ENCODE measurements at places on chromosomes 5 and 9.

GRCh38 chr5:138760448-138761110 lies 7.4 kb downstream of the CTNNA1 start:
- H3K27ac ChIP-seq: no peak overlapping the region
- H3K27me3 ChIP-seq: no peaks in the 10 kb centered on the region
- peaks cover 12% of the 10 kb centered on the region for H3K4me1 ChIP-seq
- DNase-seq: no peak

DNA sequence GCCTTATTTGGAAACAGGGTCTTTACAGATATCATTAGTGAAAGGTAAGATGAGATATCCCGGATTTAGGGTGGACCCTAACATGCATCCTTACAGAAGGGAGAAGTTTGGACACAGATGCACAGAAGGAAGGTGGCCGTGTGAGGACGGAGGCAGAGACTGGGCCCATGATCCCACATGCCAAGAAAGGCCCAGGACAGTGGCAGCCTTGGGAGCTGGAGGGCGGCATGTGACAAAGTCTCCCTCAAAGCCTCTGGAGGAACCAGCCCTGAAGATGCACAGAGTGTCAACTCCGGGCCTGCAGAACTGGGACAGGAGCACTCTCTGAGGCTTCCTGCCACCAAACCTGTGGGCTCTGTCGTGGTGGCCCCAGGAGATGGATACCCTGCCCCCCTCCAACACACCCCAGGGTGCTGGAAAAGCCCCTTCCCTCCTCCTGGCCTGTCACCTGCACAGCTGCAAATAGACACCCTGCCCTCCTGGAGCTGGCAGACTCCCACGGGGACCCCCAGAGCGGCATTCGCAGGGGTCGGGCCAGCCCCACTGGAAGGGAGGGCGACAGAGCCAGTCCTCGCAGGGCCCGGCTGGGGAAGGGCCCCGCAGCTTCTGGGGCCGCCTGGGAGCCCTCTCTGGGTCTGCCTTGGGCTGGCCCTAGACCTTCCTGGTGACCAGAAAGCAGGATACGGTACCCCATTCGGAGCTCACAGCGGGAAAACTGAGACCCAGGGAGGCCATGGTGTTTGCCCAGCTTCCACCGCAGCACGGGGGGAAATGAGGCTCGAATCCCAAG lies 7.9 kb downstream of the NACC2 start:
- H3K36me3 ChIP-seq: no peaks in the 10 kb centered on the region
- H3K4me3 ChIP-seq: no peak overlapping the region
- H3K4me1 ChIP-seq: peaks cover 6% of the 10 kb centered on the region

DNA sequence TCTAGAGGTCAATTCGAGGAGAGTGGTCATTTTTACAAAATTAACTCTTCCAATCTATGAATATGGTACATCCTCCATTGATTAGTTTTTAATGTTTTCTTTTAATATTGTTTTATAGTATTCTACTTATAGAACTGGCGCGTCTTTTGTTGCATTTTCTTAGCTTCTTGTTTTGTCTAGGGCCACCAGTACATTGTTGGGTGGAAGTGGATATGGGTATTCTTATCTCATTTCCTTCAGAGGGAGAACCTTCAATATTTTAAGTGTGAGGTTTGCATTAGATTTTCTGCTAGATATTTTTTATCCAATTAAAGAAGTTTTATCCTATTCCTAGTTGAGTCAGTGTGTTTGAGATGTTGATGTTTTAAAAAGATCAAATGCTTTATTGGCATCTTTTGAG lies 69.8 kb downstream of the RPS23 start:
- no peak for DNase-seq
- H3K36me3 ChIP-seq: no peaks in the 10 kb centered on the region
- no peak overlapping the region for H3K27ac ChIP-seq
- no peaks in the 10 kb centered on the region for H3K4me1 ChIP-seq
- no peaks in the 10 kb centered on the region for H3K27me3 ChIP-seq

DNA sequence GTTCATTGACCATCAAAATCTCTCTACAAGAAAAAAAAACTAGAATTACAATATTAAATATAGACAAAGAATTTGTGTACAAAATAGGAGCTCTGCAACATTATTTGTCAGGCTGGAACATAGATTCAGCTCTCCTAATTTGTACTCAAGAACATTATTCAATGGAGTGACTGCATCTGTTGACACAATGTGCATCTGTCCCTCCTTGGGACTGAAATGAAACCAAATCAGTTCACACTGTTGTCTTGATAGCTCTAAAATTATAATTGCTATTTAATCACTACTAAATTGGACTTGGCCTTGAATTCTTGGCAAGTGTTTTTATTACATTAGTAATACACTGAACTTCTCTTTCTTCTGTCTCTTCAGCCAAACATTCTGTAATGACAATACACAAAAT lies 47.7 kb downstream of the FTMT start:
- H3K27ac ChIP-seq: no peak overlapping the region
- DNase-seq: no peak
- no peaks in the 10 kb centered on the region for H3K36me3 ChIP-seq

DNA sequence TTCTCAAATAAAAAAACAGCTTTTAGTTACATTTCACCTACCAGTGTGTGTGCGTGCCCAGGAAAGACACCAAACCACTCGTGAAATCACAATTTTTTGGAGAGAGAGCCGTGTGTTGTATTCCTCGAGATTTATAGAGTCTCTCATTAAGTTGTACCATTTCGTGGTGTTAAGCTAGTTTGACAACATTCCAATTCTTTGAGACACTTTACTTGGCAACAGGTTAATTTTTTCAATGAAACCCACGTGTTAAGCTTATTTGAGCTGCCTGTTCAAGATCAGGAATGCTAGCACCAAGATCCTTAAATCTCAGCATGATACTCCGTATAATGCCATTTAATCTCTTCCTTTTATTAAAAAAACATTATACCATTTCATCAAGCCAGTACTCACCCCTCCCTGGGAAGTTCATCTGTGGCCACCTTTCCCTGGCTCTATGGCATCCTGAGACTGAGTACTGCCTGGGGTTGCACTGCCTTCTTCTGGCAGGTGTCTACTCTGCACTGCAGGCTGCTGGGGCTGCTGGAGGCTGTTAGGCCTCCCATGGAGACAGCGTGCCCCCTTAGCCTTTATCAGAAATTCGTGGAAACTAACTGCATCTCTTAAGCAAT lies 143.7 kb downstream of the ARHGAP26 start:
- no peak for DNase-seq
- H3K36me3 ChIP-seq: peaks cover 3% of the 10 kb centered on the region

GRCh38 chr5:24364711-24365110 lies 280.1 kb downstream of the CDH10 start:
- H3K4me1 ChIP-seq: no peaks in the 10 kb centered on the region
- H3K36me3 ChIP-seq: no peaks in the 10 kb centered on the region
- H3K27me3 ChIP-seq: no peaks in the 10 kb centered on the region
- no peak overlapping the region for H3K4me3 ChIP-seq
- H3K27ac ChIP-seq: no peak overlapping the region
- no peak for DNase-seq

DNA sequence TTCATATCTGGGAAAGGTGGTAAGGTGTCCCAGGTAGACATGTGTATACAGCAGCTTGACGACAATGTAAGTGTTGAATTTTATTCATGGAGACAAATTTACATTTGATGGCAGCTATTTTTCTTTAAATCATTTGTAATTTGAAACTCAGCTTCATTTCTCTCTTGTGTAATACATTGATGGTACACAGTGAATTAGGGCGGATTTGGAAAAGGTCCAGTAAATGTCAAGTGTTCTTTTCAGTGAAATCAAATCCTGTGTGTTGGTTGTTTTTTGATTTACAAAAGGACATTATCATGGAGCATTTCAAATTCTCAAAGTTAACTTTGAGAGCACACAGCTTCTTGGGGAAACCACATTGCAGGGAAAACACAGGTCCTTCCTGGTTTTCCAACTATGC lies 30.0 kb upstream of the PCSK1 start:
- DNase-seq: no peak
- H3K36me3 ChIP-seq: no peaks in the 10 kb centered on the region
- H3K4me3 ChIP-seq: no peak overlapping the region
- H3K27me3 ChIP-seq: no peaks in the 10 kb centered on the region

DNA sequence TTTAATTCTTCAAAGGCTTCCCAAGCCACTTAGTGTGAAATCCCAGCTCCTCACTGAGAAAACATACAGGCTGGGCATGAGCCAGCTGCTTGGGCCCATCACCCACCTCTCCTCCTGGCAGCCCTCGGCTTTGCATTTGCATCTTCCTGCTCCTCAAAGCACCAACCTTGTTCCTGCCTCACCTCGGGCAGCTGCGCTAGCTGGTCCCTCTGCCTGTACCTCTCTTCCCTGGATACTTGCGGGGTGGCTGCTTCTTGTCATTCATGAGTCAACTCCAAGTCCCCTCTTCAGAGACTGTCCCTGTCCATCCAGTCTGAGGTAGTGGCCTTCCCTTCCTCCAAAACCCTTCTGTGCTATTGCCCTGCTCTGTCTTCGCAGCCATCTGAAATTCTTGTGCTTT lies 116.1 kb upstream of the CXCL14 start:
- H3K27ac ChIP-seq: no peak overlapping the region
- H3K36me3 ChIP-seq: no peaks in the 10 kb centered on the region
- no peaks in the 10 kb centered on the region for H3K27me3 ChIP-seq
- no peaks in the 10 kb centered on the region for H3K4me1 ChIP-seq
- no peak for DNase-seq

DNA sequence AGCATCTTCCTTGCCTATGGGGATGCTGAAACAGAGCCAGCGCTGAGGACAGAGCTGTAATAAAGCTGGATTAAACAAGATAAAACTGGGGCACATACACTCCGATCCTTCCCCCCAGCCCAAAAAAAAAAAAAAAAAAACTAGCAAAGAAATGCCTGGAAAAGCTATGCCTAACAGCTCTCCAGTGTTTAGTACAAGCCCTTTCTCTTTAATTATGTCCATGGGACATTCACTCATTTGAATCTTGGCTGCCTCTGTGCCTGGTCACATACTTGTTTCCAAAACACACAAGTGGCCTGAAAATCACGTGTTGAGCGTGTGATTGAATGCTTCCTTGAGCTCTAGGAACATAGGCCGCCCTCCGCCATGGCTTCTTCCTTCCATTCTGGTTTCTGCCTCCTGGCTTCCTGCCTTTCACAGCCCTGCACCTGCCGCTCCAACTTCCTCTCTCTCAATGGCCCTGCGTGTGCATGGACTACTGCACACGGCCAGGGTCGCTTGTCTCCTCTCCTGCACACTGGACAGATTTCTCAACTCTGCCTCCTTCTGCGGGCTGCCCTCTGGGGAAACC lies 111.0 kb upstream of the RETREG1 start:
- H3K36me3 ChIP-seq: no peaks in the 10 kb centered on the region

DNA sequence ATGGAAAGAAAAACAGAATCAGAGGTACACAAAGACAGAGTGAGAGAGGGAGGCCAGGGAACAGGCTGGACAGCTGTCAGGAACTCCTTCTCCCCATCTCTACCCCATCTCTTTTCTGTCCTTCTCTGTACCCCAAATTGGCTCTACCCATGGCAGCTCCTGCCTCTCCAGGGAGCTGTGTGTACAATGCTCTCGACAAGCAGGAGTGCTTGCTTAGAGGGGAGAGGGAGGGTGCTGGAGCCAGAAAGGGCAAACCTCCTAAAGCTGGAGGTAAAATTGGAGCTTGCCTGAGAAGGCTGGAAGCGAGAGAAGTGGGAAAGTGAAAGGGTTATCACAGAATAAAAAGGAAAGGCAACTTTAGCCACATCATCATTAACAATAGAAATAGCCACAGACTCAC lies 6.4 kb downstream of the TPM2 start:
- H3K4me3 ChIP-seq: no peak overlapping the region
- H3K4me1 ChIP-seq: no peaks in the 10 kb centered on the region
- no peaks in the 10 kb centered on the region for H3K36me3 ChIP-seq
- no peak for DNase-seq
- no peaks in the 10 kb centered on the region for H3K27me3 ChIP-seq

DNA sequence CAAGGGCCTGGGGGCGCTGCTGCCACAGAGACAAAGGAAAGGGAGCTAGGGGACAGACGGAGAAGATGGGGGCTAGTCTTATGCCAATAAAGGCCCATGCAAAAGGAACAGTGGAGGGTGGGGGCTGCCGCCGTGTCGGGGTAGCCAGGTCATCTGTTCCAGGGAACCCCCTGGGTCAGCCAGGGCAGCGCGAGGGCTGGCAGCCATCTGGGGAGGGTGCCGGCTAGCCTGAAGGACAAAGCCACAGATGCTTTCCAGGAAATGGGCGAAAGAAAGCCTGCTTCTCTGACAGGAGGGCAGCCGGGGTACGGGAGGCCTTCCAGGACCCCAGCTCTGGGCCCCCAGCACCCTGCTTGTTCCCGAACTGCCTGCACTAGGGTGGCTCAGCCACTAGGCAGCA lies 1.6 kb upstream of the CARD9 start:
- no peak overlapping the region for H3K4me3 ChIP-seq
- H3K27ac ChIP-seq: no peak overlapping the region
- no peaks in the 10 kb centered on the region for H3K36me3 ChIP-seq
- no peaks in the 10 kb centered on the region for H3K27me3 ChIP-seq

GRCh38 chr9:3436629-3437420 lies 89.0 kb downstream of the RFX3 start:
- no peak for DNase-seq
- no peaks in the 10 kb centered on the region for H3K36me3 ChIP-seq
- no peak overlapping the region for H3K4me3 ChIP-seq
- no peaks in the 10 kb centered on the region for H3K4me1 ChIP-seq

DNA sequence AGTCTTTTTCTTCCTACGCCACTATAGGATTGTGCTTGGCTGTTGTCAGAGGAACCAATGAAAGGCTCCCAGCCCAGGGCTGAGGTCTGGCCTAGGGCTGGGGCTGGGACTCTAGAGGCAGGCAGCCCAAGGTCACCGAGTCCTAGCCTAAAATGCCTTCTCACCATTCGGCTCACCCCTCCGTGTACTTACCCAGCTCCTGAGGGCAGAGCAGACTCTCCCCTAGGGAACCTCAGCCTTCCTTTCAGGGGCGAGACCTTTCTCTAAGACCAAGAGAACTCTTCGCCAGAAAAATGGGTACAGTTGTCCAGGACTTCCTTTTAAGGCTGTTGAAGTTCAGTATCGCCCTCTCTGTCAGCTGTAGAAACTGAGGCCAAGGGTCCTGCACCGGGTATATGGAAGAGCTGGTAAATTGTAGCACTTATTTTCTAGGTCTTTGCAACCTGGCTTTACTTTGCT lies 1.7 kb upstream of the SPRY4 start:
- no peaks in the 10 kb centered on the region for H3K36me3 ChIP-seq
- H3K4me3 ChIP-seq: peak overlapping the region; percentile 56
- no peak for DNase-seq
- H3K4me1 ChIP-seq: peaks cover 25% of the 10 kb centered on the region

GRCh38 chr5:9479361-9479760 lies 66.5 kb downstream of the SEMA5A start:
- no peaks in the 10 kb centered on the region for H3K4me1 ChIP-seq
- H3K27me3 ChIP-seq: no peaks in the 10 kb centered on the region
- no peaks in the 10 kb centered on the region for H3K36me3 ChIP-seq
- H3K27ac ChIP-seq: no peak overlapping the region

- peaks cover 28% of the 10 kb centered on the region for H3K36me3 ChIP-seq
- DNase-seq: no peak
- no peak overlapping the region for H3K27ac ChIP-seq
Observed at GRCh38 chr9:122820490-122820845, 7.9 kb downstream of the PDCL start.

- no peak overlapping the region for H3K27ac ChIP-seq
- H3K4me3 ChIP-seq: no peak overlapping the region
- no peaks in the 10 kb centered on the region for H3K36me3 ChIP-seq
- no peaks in the 10 kb centered on the region for H3K27me3 ChIP-seq
- no peak for DNase-seq
Observed at GRCh38 chr5:89010512-89010911, 127.5 kb upstream of the MEF2C start.

- DNase-seq: no peak
- H3K4me3 ChIP-seq: peak overlapping the region; percentile 93
- peaks cover 7% of the 10 kb centered on the region for H3K36me3 ChIP-seq
- H3K27ac ChIP-seq: peak overlapping the region; percentile 91
- H3K27me3 ChIP-seq: no peaks in the 10 kb centered on the region
Observed at GRCh38 chr5:160419458-160420330, 813 bp upstream of the SLU7 start.

Data from CD8-positive, alpha-beta memory T cell (primary cell).